ENCODE measurements at places on chromosomes 3 and 15.

GRCh38 chr15:74628199-74628598 is 12.6 kb downstream of the CLK3 start:
- no peaks in the 10 kb centered on the region for H3K4me1 ChIP-seq
- no peak overlapping the region for H3K27ac ChIP-seq
- no peaks in the 10 kb centered on the region for H3K36me3 ChIP-seq
- H3K27me3 ChIP-seq: no peaks in the 10 kb centered on the region
- no peak for DNase-seq

- no peaks in the 10 kb centered on the region for H3K36me3 ChIP-seq
- no peaks in the 10 kb centered on the region for H3K4me1 ChIP-seq
- no peak overlapping the region for H3K4me3 ChIP-seq
- DNase-seq: no peak
- no peaks in the 10 kb centered on the region for H3K27me3 ChIP-seq
These were observed 39.4 kb downstream of the FOXL2 start for GRCh38 chr3:138907539-138907938.

- no peak for DNase-seq
- H3K27me3 ChIP-seq: no peaks in the 10 kb centered on the region
- no peak overlapping the region for H3K4me3 ChIP-seq
- no peak overlapping the region for H3K27ac ChIP-seq
- no peaks in the 10 kb centered on the region for H3K36me3 ChIP-seq
These were observed 118.0 kb upstream of the C3orf80 start for GRCh38 chr3:160106905-160107861.

DNA sequence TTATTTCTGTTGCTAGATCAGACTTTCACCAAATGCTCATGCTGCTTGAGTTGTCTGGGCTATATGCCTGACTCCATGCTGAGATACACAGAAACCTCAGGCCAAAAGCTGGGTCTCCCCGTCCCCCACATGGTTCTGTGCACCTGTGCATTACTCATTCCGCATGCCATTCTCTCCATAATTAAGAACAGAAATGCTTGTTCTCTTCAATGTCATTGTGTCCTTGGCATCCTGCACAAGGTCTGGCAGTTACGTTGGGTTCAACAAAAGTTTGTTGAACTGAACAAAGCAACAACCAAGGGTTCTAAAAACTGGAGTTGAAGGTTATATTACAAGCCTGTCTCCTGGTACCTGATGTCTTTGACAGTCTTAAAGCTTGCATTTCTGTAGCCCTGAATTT is 177.5 kb downstream of the FNDC3B start:
- no peaks in the 10 kb centered on the region for H3K27me3 ChIP-seq
- no peaks in the 10 kb centered on the region for H3K4me1 ChIP-seq
- no peaks in the 10 kb centered on the region for H3K36me3 ChIP-seq
- DNase-seq: no peak
- no peak overlapping the region for H3K4me3 ChIP-seq
- no peak overlapping the region for H3K27ac ChIP-seq

DNA sequence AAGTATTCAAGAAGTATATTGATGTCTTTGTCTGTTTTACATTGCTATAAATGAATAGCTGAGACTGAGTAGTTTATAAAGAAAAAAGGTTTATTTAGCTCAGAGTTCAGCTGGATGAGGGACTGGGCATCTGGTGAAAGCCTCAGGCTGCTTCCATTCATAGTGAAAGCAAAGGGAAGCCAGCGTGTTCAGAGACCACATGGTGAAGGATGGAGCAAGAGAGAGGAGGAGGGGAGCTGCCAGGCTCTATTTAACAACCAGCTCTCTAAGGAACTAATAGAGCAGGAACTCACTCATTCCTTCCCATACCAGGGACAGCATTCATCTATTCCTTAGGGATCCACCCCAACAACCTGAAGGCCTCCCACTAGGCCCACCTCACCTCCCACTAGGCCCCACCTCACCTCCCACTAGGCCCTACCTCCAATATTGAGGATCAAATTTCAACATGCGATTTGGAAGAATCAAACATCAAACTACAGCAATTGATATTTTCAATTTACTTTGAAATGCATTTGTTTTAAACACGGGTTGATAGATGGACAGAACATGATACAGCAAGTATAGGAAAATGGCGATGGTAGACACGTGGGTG is 167.5 kb upstream of the HES1 start:
- no peak overlapping the region for H3K4me3 ChIP-seq
- H3K36me3 ChIP-seq: no peaks in the 10 kb centered on the region
- no peak overlapping the region for H3K27ac ChIP-seq
- H3K27me3 ChIP-seq: no peaks in the 10 kb centered on the region

DNA sequence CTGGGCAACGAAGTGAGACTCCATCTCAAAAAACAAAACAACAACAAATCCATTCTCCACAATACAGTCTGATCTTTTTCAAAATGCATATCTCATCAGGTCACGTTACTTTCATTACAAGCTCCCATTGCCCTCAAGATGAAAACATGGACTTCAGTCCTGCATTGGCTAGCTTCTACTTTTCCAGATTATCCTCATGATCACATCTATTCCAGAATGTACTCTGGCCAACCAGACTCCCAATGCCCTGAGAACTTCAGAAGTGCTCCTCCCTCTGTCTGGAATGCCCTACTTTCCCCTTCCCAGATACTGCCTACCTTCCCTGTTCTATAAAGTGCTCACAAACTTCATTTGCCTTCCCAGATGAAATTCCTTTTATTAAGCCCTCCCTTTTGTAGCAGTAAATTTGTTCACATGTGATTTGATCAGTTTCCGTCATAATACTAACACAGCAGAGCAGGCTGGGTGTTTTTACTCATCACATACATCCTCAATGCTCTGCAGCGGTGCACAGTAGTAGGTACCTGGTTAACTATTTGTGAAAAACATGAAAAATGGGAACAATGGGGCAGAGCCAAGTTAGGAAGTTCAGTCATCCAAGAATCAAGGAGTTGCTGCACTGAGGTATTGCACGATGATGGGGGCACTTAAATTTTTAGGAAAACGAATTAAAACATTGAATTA is 5.3 kb downstream of the RPL22L1 start:
- H3K27me3 ChIP-seq: no peaks in the 10 kb centered on the region
- H3K4me1 ChIP-seq: no peaks in the 10 kb centered on the region
- no peak overlapping the region for H3K27ac ChIP-seq
- no peak for DNase-seq

DNA sequence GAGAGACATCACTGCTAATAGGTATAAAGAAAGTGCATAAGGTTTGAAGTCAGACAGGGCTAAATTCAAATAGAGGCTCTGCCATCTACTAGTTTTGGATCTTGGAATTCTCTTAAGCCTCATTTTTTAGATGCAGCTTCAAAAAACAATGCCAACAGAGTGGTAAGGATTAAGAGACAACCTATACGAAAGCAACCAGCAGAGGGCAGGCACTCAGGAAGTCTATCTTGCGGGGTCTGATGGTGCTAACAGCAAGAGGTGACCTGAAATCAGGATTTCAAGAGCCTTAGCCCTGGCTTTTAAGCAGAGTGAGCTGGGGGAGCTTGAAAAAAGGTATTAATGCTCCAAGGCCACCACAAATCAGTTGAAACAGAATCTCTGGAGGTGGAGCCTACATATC is 40.7 kb downstream of the LDHAL6B start:
- H3K36me3 ChIP-seq: no peaks in the 10 kb centered on the region
- no peaks in the 10 kb centered on the region for H3K4me1 ChIP-seq
- H3K27ac ChIP-seq: no peak overlapping the region
- no peaks in the 10 kb centered on the region for H3K27me3 ChIP-seq

DNA sequence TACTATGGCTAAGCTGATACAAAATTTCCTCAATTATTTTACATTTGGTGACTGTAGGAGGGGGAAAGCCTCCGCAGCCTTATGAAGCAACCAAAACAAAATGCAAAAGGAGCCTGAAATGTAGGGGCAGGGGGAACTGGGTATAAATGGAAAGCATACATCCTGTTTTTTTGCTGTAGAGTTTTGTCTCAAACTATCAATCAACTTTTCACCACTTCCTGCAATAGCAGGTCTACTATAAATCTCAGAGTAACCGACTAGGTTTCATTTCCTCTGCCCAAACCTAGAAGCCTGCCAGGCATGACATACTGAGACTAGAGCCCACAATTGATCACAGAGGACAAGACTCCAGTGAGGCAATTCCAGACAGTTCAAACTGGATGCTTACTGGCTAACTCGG is 91.3 kb downstream of the SHQ1 start:
- H3K4me1 ChIP-seq: no peaks in the 10 kb centered on the region
- no peaks in the 10 kb centered on the region for H3K27me3 ChIP-seq
- no peaks in the 10 kb centered on the region for H3K36me3 ChIP-seq
- H3K4me3 ChIP-seq: no peak overlapping the region
- no peak overlapping the region for H3K27ac ChIP-seq

DNA sequence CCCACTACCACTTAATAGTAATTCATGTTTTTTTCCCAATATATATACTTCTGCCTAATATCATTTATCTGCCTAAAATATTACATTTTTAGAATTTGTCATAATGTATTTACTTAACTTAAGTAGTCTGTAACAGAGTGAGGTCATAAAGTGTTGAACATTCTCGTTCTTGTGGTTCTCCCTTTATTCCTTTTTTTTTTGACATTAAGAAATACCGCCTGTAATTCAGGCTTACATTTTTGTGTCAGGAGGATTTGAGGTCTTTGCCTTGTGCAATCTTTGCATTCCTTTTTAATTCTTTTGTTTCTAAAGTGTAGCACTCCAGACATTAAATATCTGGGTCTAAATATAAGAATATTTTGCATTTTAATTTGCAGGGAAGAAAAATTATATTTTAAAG is 315.4 kb downstream of the PTPRG start:
- no peak overlapping the region for H3K4me3 ChIP-seq
- no peaks in the 10 kb centered on the region for H3K4me1 ChIP-seq

DNA sequence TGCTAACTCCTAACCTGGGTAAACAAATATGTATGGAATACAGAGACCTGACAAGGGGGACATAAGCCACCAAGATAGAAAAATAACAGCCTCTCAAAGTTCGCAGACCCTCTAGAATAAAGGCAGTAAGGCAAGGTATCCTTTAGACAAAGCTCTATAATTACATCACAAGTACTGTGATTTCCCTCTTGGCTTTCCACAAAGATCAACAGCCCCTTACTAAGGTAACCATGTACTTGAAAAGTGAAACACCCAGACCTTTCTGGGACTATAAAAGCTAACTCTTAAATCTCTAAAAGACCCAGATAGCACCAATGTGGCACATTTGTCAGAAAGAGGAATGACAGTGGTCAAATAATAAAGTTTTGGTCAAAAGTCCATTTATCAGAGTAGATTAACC is 51.9 kb downstream of the TBL1XR1 start:
- no peaks in the 10 kb centered on the region for H3K27me3 ChIP-seq
- no peak for DNase-seq
- no peaks in the 10 kb centered on the region for H3K4me1 ChIP-seq

GRCh38 chr15:77717333-77717990 is 84.8 kb upstream of the LINGO1 start:
- H3K27ac ChIP-seq: no peak overlapping the region
- no peak for DNase-seq
- H3K36me3 ChIP-seq: no peaks in the 10 kb centered on the region
- no peak overlapping the region for H3K4me3 ChIP-seq
- H3K4me1 ChIP-seq: no peaks in the 10 kb centered on the region

DNA sequence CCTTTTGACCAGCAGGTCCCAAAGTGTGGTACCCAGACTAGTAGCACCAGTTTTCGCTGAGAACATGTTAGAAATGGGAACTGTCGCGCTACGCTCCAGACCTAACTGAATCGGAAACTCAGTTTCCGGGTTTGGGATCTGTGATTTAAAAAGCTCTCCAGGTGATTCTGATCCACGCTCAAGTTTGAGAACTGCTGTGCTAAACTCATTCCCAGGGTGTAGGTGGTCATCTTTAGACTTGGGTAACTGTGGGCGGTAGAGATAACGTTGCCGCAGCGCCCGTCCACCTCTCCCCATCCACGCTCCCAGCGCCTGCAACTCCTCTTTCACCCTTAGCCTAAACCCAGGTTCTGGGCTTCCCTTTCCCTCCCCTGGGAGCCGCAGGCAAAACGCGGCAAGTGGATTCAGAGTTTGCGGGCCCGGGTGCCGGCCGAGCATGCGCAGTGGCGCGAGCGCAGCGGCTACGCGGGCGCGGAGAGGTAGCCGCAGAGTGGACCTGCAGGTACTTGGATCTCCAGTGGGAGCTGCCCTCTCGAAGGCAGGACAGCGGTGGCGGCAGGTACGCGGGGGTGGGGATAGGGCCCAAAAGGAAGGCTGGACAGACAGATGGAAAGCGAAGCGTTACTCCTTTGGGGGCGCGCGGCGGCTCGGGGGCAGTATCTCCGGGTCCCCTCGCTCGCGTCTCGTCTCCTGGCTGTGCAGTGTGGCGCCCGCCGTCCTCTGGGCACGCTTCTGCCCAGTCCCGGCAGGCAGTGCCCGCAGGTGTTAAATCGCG is at the start of gene PLS1:
Gene PLS1 (plus strand): TSS at position 443 of the 775 bp plus-strand sequence. CDS start 67,845 bp downstream, outside the sequence.
- no peaks in the 10 kb centered on the region for H3K36me3 ChIP-seq
- no peaks in the 10 kb centered on the region for H3K4me1 ChIP-seq
- H3K27me3 ChIP-seq: no peaks in the 10 kb centered on the region
- DNase-seq: peak; percentile 88

GRCh38 chr3:15319575-15319974 is 12.8 kb downstream of the SH3BP5 start:
- H3K27ac ChIP-seq: peak overlapping the region; percentile 93
- peak; percentile 73 for DNase-seq
- no peak overlapping the region for H3K4me3 ChIP-seq
- H3K27me3 ChIP-seq: no peaks in the 10 kb centered on the region
- no peaks in the 10 kb centered on the region for H3K36me3 ChIP-seq

DNA sequence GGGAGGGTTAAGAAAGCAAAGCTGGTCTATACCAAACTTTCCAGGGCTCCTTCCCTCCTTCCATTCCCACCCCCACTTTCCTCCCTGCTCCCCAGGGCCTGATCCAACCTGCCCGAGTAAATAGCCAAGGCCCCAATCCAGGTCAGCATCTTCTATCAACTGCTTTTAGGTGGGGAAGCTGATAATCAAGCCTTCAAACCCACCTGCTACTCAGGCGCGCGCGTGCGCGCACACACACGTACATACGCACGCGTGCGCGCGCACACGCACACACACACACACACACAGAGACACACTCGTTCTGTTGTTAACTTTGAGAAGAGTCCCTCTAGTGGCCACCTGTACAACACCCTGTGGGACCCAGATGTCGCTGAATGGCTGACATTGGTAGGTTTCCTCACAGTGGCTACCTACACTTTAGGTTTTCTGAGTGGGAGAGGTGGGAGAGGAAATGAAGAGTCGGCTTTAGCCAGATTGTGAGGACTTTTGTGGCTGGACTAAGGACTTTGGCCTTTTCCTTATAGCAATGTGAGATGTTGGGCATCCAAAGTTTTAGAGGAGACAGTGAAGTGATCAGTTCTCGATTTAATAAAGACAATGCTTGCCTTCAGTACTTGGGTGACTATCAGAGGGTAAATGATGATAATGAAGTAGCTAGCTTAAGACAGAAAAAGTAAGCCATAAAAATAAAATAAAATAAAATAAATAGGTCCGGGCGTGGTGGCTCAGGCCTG is 179.9 kb upstream of the C2CD4B start:
- no peaks in the 10 kb centered on the region for H3K4me1 ChIP-seq
- H3K4me3 ChIP-seq: no peak overlapping the region
- no peaks in the 10 kb centered on the region for H3K36me3 ChIP-seq
- H3K27ac ChIP-seq: no peak overlapping the region
- H3K27me3 ChIP-seq: no peaks in the 10 kb centered on the region
- peak; percentile 39 for DNase-seq

- peak overlapping the region; percentile 65 for H3K27ac ChIP-seq
- H3K4me3 ChIP-seq: no peak overlapping the region
- no peaks in the 10 kb centered on the region for H3K36me3 ChIP-seq
- H3K4me1 ChIP-seq: no peaks in the 10 kb centered on the region
These were observed 49.8 kb upstream of the SLC4A7 start for GRCh38 chr3:27533718-27534573.

- H3K4me1 ChIP-seq: no peaks in the 10 kb centered on the region
- no peak for DNase-seq
These were observed 33.3 kb upstream of the ZKSCAN7 start for GRCh38 chr3:44521721-44522120.
